ENCODE measurements at places on chromosomes 12 and 14. TPM values are rescaled to one million over a fixed set of nuclear protein-coding genes. Genes with fewer than 3 reads are reported as not detected.

The PLA2G1B gene
- 4.7 TPM for total RNA-seq

The LYZ gene
- total RNA-seq: 1,541 TPM

The FOXN4 gene
- not detected for total RNA-seq

The TMCC3 gene
- total RNA-seq: 6.1 TPM

The SLCO1B3 gene
- 0.17 TPM for total RNA-seq

The RBM19 gene
- 30.6 TPM for total RNA-seq

The ERG28 gene
- total RNA-seq: 37.2 TPM

The PA2G4 gene
- total RNA-seq: 64.9 TPM

The STAC3 gene
- total RNA-seq: 3.6 TPM

The OASL gene
- 3.1 TPM for total RNA-seq

The ORAI1 gene
- total RNA-seq: 28.9 TPM

The RNASE7 gene
- 22.1 TPM for total RNA-seq
